ENCODE measurements at places on chromosomes 4 and X. TPM values are rescaled to one million over a fixed set of nuclear protein-coding genes. Genes with fewer than 3 reads are reported as not detected.

DNA sequence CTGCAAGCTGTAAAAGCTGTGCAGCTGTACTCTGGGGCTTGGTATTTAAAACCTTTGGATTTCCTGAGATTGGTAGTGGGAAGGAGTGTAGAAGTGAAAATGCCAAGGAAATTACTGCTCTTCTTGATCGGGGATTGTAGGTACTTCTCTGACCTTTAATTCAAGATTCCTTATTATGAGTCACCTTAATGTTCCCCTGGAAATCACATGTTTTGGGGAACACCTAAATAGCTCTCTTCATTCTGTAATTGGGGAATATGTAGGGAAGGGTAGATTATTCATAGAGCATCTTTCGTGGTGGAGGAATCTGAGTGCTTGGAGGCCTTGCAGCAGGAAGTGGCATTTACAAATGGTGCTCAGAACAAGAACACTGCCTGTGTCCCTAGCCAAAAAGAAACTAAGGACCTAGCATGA is 137.8 kb downstream of the UCHL1 start:
- DNase-seq = no peak

The ANOS1 gene
- 6.6 TPM for total RNA-seq

DNA sequence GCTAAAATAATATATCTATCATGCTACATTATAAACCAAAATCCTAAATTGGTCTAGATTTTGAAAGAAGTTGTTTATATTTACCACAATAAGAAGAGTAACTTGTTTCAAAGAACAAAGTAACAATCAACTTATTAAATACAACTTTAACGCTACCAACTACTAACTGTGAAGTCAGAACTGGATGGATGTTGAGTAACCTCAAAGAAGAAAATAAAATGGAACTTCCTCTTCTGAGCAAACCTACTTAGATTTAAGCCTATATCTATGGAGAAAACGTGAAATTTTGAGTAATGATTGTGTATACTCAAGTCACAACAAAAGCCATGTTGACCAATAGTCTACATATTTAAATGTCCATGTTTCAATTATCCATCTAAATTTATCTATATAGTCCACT is 25.7 kb downstream of the SH3RF1 start:
- DNase-seq = no peak

The TMPRSS11B gene
- total RNA-seq = not detected

The PLAC8 gene
- 18.2 TPM for total RNA-seq

GRCh38 chr4:151315212-151315886 is 10.1 kb downstream of the SH3D19 start:
- no peak for DNase-seq

GRCh38 chr4:27152703-27153102 is 292.1 kb downstream of the STIM2 start:
- no peak for DNase-seq

- no peak for DNase-seq
Measured at GRCh38 chr4:3714642-3715001, 51.6 kb upstream of the ADRA2C start.

GRCh38 chr4:15725608-15726007 is 22.7 kb downstream of the BST1 start:
- DNase-seq = no peak

All from H4 (cell line).